ENCODE measurements at places on chromosomes 1 and 21. TPM values are rescaled to one million over a fixed set of nuclear protein-coding genes. Genes with fewer than 3 reads are reported as not detected.

DNA sequence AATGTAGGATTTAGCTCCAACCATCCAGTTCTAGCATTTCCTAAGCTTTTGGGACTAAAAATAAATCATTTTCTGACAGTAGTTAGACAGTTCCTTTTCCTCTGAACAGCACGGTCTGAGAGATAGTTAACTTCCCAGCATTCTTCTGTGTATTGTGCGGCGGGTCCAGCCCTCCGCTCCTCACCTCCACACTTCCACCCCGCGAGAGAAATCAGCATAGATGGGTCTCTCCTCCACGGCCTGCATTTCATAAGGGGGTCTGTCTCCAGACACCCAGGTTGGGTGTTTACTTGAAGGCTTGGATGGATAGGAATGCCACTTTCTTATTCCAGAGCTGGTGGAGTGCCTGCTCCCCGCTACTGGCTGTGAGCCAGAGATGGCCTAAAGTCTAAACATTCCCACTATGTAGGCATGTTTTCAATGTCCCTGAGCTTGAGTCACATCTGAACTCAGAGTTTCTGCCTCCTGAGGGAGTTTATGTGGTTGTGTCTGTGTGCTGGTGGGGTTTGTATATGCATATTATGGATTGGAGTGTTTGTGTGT lies 38.0 kb upstream of the PPP2R5A start:
- DNase-seq: no peak
- H3K36me3 ChIP-seq: no peaks in the 10 kb centered on the region
- peak overlapping the region; percentile 17 for H3K4me3 ChIP-seq
- no peaks in the 10 kb centered on the region for H3K27me3 ChIP-seq

Gene FNDC5
- 0.96 TPM for total RNA-seq

DNA sequence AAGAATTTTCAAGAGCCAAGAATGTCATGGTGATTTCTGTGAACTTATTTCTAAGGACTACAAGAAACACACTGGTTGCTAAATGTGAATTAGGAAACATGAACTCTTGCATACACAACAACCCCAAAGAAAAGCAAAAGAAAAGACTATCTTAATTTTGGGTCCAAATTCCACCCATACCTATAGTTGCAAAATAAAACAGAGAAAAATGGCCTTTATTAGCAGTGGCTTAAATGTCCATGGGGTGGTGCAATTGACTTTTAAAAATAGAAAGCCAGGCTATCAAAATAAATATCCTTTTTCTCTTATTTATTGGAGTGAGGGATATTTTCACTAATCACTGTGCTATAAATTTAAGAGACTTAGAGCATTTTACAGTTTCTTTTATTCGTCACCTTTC lies 80.9 kb upstream of the DPYD start:
- H3K36me3 ChIP-seq: no peaks in the 10 kb centered on the region
- no peak overlapping the region for H3K4me3 ChIP-seq
- H3K27me3 ChIP-seq: no peaks in the 10 kb centered on the region
- no peaks in the 10 kb centered on the region for H3K4me1 ChIP-seq

Gene FOXO6
- 1.3 TPM for total RNA-seq

GRCh38 chr1:37519613-37520012 lies 5.0 kb upstream of the MEAF6 start:
- no peaks in the 10 kb centered on the region for H3K36me3 ChIP-seq
- no peak overlapping the region for H3K4me3 ChIP-seq
- peak; percentile 10 for DNase-seq
- peaks cover 4% of the 10 kb centered on the region for H3K4me1 ChIP-seq

DNA sequence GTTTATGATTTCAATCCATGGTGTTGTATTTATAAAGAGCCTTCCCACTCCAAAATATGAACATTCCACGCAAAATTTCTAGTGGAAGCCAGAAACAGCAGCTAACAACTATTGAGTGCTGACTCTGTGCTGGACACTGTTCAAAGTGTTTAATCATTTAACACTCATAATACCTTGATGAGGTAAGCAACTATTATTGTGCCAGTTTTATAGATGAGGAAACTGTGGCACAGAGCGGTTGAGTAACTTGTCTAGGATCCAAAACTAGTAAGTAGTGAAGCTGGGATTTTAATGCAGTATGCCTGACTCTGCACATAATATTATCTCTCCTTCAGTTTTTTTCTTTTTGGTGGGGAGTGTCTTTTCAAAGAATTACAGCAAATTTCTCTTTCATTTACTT lies 228.3 kb downstream of the SLC35F3 start:
- no peaks in the 10 kb centered on the region for H3K27me3 ChIP-seq
- no peaks in the 10 kb centered on the region for H3K4me1 ChIP-seq
- no peak for DNase-seq
- H3K27ac ChIP-seq: no peak overlapping the region
- no peak overlapping the region for H3K4me3 ChIP-seq
- no peaks in the 10 kb centered on the region for H3K36me3 ChIP-seq

DNA sequence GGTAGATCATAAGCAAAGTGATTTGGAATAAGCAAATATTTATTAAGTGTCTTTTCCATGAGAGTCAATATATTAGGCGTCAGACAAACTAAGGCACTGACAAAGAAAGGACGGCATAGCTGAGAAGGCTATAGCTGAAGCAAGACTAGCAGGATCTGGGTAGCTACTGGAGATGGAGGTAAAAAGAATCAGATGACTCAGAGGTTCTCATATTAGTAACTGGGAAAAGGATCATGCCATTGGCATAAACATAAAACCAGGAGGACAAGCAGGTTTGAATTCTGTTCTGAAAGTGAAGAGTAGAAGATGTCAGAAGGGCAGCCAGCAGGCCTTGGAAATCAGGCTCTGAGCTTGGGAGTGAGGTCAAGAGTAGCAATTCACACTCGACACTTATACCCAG lies 531.9 kb downstream of the PTPRC start:
- H3K36me3 ChIP-seq: no peaks in the 10 kb centered on the region
- no peak overlapping the region for H3K27ac ChIP-seq
- H3K4me1 ChIP-seq: no peaks in the 10 kb centered on the region
- no peaks in the 10 kb centered on the region for H3K27me3 ChIP-seq
- no peak for DNase-seq
- no peak overlapping the region for H3K4me3 ChIP-seq

All from breast epithelium (tissue), 4 donors.